ENCODE measurements at places on chromosomes 16 and 17.

GRCh38 chr17:40266882-40267281, 20.8 kb upstream of the CDC6 start:
- no peak for DNase-seq

DNA sequence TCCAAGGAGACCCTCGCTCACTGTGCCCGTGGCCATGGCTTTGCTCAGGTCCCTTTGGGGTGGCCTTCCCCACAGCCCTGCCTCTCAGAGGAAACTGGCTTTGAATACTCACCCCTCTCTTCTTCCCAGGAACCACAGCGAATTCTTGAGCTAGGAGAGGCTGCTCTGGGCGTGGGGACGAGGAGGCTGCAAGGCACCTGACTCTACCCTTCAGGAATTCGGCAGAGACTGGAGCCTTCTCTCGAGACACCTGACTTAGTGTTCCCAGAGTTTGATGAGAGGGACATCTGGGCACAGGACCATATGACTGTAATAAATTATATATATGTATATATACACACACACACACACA, 6.2 kb downstream of the LLGL2 start:
- DNase-seq: no peak

GRCh38 chr16:87198328-87198832, 118.8 kb downstream of the C16orf95 start:
- no peak for DNase-seq

DNA sequence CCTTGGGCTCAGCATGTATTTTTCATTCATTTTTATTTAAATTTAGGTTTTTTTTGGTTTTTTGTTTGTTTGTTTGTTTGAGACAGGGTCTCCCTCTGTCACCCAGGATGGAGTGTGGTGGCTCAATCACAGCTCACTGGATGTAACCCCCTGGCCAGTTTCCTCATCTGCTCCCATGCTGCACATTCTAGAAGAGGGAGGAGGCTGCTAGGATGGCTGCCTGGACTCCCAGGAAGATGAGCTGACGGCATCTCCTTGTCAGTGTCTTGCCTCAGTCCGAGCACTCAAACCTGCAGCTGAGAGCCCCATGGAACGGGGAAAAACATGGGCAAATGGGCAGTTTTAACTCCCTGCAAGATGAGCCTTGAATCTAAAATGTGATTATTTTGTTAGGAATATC, 7.5 kb downstream of the MEAK7 start:
- DNase-seq: no peak

DNA sequence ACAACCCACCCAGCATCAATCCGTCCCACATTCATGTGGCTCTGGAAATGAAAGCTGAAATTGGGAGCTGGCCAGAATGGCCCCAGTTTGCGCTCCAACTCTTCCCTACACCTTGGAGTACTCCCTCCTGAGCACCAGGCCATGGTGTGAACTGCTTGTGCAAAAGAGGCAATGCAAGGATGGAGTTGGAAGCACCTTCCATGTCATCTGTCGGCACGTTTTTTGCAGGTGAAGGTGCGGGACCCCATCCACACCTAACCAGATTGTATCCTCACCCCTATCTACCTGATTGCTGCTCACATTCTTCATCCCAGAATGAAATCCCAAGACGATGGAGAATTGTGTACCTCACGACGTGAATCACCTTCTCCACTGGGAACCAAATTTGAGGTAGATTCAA, 136.6 kb upstream of the WSB1 start:
- no peak for DNase-seq

DNA sequence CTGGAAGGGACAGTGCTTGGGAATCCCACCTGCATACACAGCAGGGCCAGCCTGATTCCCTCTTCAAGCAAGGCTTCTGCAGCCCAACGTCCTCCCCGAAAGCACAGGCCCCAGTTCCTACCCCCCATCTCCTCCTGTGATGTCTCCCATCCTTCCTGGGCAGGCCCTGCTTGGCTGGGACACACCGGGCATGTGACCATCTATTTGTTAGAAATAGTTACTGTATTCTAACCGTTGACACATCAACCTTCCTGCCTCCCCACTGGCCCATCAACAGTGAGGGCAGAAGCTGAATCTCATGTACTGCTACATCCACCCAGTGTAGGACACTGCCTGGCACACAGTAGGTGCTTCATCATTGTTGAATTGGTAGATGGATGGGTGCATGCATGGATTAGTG, 10.7 kb downstream of the PRR29 start:
- DNase-seq: no peak
